ENCODE measurements at places on chromosomes 2 and 18. TPM values are rescaled to one million over a fixed set of nuclear protein-coding genes. Genes with fewer than 3 reads are reported as not detected.
A peak's percentile ranks its signal among the peaks of the same experiment; 100 is the strongest.

The TMEFF2 gene
- polyA plus RNA-seq: 18.6 TPM

DNA sequence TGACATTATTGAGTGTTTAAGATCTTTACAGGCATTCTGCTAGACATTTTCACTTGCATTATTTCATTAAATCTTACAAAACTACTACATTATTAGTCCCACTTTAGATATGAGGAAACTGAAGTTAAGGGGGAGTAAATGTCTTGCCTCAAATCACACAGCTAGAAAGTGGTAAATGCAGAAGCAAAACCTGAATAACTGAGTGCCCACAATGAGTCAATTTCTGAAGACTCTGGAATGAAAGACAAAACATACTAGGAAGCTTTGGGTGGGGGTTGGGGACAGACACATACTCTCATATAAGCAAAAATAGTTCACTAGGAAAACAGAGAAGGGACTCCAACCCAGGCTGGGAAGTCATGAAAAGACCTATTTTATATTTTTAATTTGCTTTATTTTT lies 214.4 kb upstream of the LRATD1 start:
- no peak for DNase-seq

DNA sequence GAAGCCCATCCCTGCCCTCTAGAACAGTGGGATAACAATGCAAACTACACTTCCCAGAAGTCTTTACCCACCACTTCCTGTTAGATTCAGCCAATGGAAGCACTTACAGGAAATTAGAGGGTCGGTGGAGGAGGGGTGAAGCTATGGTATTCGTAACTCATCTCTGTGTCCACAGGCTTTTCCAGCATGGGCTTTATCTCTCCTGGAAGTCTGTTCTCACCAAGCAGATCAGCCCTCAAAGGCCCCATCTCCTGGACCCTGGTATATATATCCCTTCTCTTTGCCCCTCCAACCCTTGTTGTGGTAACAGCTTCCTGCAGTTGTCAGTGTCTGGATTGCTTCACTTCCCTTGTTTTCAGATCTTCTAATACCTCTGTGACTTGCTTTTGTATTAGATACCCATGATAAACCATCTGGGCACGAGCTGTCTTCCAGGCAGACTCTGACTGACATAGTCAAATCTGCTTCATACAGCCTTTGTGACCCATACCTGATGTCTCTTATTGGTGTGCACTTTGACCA lies 475.0 kb upstream of the POU3F3 start:
- peak; percentile 46 for DNase-seq

DNA sequence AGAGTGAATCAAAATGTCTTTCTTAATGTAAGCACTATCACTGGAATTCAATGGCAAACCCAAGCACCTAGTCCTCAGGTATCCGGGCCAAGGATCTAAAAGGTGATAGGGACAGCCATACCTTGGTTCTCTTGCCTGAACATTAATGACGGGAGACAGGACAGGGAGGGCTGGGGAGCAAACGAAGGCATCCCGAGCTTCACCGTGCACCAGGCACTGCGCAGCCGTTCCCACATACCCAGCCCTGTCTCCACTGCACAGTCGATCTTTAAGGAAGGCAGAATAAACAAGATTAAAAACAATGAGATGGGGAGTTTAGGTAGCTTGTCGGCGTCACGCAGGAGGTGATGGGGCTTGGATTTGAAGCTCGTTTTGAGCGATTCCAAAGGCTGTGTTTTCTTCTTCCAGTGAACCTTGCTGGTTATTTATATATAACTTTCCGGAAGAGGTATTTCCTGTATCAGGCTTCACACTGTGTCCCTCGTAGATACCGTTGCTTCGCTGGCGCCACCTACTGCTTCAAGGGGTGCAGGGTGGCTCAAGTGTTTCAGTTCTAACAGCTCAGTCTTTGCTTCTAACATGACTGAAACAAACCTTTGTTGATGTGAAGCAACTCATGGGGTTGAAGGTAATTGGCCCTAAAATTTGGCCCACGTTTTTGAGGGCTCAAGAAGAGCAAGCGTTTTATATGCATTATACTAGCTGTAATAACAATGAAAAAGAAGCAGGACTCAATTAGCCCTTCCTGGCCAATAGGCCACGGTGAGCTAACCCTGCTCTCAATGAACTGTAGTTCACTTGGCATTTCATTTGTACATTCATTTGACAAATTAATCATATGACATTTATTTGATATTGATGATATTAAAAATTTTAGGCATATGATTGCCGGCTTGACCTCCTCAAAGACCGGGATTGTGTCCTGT lies 77.4 kb downstream of the DCDC2C start:
- peak; percentile 61 for DNase-seq

The SOWAHC gene
- 6.5 TPM for polyA plus RNA-seq

The SKOR2 gene
- not detected for polyA plus RNA-seq

DNA sequence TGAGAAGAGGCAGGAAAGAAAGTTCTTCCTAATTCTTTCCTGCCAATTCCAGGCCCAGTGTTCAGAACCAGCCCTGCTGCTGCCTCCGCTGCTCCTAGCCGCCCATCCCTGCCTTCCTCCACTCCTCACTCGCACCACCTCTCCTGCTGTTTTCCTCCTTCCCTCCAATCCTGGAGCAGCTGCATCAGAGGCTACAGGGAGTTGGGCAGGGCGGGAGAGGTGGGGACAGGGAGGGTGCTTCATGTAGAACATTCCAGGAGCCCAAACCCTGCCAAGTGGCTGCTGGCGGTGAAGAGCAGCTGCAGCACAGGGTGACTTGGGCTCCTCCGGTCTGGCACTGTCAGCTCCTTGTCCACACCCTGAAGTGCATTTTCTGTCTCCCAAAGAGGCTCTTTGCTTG lies 176.3 kb downstream of the TNS1 start:
- no peak for DNase-seq
